ENCODE measurements at places on chromosomes 6 and 20. TPM values are rescaled to one million over a fixed set of nuclear protein-coding genes. Genes with fewer than 3 reads are reported as not detected.

DNA sequence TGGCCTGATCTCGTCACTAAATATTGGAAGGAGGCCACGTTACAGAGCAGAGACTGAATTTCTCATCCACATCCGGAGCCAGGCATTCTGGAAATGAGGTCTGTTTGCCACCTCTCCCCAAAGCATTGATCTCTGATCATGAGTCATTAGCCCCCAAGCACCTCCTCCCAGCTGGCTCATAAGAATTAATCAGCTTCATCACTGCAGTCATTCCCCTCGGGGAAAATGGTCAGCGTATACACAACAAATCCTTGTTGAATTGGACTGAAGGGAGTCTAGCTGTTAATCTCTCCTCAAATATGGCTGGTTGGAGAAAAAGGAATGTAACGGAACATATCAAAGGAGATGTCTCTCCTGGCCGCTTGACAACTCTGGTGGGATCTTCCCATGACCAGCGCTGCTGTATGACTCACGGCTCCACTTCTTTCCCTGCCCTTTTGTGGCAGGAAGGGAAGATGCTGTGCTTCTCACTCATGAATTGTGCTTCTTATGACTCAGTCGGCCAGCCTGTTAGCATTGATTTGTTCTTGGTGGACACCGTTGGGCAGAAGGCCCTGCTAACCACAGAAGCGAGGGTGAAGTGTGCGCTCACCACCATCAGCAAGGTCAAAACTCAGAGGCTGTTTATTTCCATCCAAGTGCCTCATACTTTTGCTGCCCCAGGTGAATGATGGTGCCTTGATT lies 76.7 kb downstream of the RNF182 start:
- no peaks in the 10 kb centered on the region for H3K36me3 ChIP-seq
- no peak overlapping the region for H3K27ac ChIP-seq
- H3K4me3 ChIP-seq = no peak overlapping the region
- H3K27me3 ChIP-seq = peaks cover 52% of the 10 kb centered on the region

GRCh38 chr6:148635070-148635743 lies 111.6 kb upstream of the UST start:
- no peak overlapping the region for H3K4me3 ChIP-seq
- no peak for DNase-seq
- H3K27me3 ChIP-seq = no peaks in the 10 kb centered on the region
- no peaks in the 10 kb centered on the region for H3K36me3 ChIP-seq
- no peaks in the 10 kb centered on the region for H3K4me1 ChIP-seq
- H3K27ac ChIP-seq = no peak overlapping the region

DNA sequence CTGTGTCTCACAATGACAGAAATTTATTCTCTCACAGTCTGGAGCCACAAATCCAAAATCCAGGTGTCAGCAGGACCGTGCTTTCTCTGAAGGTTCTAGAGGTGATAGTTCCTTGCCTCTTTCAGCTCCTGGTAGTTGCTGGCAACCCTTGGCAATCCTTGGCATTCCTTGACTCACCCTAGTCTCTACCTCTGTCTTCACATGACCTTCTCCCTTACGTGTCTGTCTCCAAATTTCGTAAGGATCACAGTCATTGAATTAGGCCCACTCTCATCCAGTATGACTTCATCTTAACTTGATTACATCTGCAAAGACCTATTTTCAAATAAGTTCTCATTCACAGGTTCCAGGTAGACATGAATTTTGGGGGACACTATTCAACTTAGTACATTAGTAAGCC lies 143.1 kb downstream of the CEP57L1 start:
- H3K36me3 ChIP-seq = no peaks in the 10 kb centered on the region
- H3K4me1 ChIP-seq = peaks cover 31% of the 10 kb centered on the region
- no peak for DNase-seq
- no peak overlapping the region for H3K4me3 ChIP-seq

Gene ABT1
- total RNA-seq = 8.3 TPM

DNA sequence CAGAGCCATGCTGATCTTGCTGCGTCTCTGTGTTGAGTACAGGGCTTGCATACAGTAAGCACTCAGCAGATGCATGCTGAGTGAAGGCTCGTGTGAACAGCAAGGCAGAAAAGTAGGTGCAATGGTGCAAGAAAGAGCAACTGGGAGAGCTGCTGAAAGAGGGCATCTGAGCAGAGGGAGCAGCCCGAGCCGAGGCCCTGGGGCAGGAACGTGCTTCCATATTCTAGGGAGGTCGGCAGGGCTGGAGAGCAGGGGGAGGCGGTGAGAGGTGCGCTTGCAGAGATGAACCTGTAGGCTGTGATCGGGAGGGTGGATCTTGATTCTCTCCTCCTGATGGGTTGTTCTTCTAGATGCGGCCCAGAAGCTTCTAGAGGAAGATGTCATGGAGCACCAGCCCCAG lies 26.4 kb upstream of the STX16 start:
- peaks cover 23% of the 10 kb centered on the region for H3K27me3 ChIP-seq
- DNase-seq = no peak
- H3K4me1 ChIP-seq = no peaks in the 10 kb centered on the region
- H3K4me3 ChIP-seq = no peak overlapping the region
- H3K27ac ChIP-seq = no peak overlapping the region

- no peak overlapping the region for H3K27ac ChIP-seq
- H3K4me3 ChIP-seq = no peak overlapping the region
- H3K4me1 ChIP-seq = no peaks in the 10 kb centered on the region
- peaks cover 14% of the 10 kb centered on the region for H3K27me3 ChIP-seq
- H3K36me3 ChIP-seq = peaks cover 2% of the 10 kb centered on the region
- no peak for DNase-seq
Observed at GRCh38 chr6:30352550-30352949, 7.6 kb downstream of the RPP21 start.

Measured in left ventricle myocardium inferior (tissue), 1 donor.